ENCODE measurements at places on chromosomes 11 and 22. TPM values are rescaled to one million over a fixed set of nuclear protein-coding genes. Genes with fewer than 3 reads are reported as not detected.

The DUSP8 gene
- 31.8 TPM for total RNA-seq

The MDK gene
- 309 TPM for total RNA-seq

The MAPK1 gene
- total RNA-seq = 74.1 TPM

The KCNQ1 gene
- total RNA-seq = 5.6 TPM

The C11orf24 gene
- total RNA-seq = 31.4 TPM

The POU2AF3 gene
- total RNA-seq = 7.8 TPM

The PTGDR2 gene
- total RNA-seq = 4.5 TPM

The DCDC1 gene
- total RNA-seq = 0.32 TPM

The FAM227A gene
- total RNA-seq = 0.79 TPM

The UBQLN3 gene
- total RNA-seq = not detected

The EHD1 gene
- 202 TPM for total RNA-seq

The FGF4 gene
- not detected for total RNA-seq

The CYTH4 gene
- total RNA-seq = 6.4 TPM

The OVOL1 gene
- 19.9 TPM for total RNA-seq

The NCF4 gene
- total RNA-seq = 9.4 TPM

The CARS1 gene
- 61.3 TPM for total RNA-seq

The TRIM44 gene
- total RNA-seq = 93.9 TPM

The ADAMTS15 gene
- 2.6 TPM for total RNA-seq

The MS4A15 gene
- not detected for total RNA-seq

The IPO7 gene
- total RNA-seq = 20.9 TPM

The WT1 gene
- 0.55 TPM for total RNA-seq
